ENCODE measurements at places on chromosomes 12 and 14.

- DNase-seq = no peak
Observed at GRCh38 chr14:64926398-64926995, 12.2 kb downstream of the CHURC1 start.

DNA sequence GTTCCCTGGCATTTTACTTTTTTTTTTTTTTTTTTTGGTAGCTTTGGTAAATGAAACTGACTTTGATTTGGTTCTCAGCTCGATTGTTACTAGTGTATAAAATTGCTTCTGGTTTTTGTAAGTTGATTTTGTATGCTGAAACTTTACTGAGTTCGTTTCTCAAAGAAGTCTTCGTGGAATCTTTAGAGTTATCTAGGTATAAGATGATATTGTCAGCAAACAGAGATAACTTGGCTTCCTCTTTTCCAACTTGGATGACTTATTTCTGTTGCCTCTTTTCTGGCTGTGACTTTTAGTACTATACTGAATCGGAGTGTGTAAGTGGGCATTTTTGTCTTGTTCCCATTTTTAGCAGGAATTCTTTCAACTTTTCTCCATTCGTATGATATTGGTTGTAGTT lies 28.1 kb downstream of the USP15 start:
- no peak for DNase-seq

DNA sequence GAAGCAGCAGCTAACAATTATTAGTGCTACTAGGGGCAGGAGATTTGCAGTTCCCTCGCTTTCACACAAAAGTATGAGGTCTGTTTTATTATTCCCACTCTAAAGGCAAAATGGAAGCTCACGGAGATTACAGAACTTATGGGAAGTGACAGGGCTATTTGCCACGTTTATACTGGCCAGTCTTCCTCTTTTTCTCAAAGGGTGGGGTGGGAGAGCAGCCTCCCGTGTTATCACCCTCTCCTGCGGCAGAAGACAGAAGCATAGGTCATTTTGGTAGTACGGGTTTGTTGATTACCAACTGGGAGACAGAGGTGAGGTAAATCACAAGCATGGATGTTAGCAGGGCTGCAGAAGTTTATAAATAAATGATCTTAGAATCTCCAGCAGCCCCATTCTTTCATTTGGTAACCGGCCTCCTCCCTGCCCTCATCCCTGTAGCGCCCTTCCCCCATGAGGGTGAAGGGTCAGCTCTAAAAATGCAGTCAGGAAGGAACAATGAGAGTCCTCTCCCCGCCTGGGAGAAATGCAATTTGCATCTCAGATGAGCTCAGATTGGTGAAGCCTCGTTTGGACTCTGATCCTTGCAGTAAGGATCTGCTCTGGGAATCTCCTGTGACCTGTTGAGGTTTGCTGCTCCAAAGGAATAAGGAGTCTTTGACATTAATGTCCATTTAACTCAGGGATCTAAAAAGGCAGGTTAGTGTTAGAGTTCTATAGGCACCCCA lies 44.7 kb upstream of the SINHCAF start:
- no peak for DNase-seq

DNA sequence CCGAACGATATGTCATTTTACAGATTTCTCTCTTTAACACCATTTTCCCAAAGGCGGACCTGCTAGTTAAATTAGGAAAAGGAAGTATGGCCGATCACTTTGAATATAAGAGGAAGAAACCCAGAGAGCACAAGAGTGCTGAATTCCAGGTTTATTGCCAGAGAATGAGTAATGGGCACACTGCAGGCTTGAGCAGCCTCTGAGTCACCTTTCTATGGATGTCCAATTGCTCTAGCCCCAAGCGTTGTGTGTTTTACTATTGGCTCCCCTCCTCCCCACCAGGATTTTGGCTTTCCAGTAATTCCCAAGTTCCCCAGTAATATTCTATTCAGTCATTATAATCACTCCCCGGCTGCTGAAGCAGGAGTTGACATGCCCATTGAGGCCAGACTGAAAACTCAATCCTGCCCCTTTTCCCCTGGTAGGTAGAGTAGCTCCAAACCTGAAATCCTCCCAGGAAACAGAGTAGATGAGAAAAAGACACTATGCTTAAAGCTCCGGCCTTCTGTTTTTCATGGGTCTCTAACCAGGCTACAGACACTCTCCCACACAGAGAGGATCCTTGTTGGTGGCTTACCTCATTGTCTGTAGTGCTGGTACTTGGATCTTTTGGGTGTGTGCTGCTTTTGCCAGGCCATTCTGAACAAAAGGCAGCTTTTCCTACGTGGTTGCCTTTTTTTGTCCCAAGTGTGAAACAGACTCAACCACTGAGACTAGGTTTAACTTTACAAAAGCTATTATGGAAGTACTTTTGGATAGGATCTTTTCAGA lies 704.3 kb upstream of the FLRT2 start:
- DNase-seq = peak; percentile 50

DNA sequence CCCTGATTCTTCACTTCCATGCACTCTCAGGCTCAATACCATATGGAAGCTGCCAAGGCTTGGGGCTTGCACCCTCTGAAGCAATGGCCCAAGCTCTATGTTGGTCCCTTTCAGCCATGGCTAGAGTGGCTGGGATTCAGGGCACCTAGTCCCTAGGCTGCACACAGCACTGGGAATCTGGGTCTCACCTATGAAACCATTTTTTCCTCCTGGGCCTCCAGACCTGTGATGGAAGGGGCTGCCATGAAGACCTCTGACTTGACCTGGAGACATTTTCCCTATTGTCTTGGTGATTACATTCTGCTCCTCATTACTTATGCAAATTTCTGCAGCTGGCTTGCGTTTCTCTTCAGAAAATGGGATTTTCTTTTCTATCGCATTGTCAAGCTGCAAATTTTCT lies 124.0 kb downstream of the NTS start:
- DNase-seq = no peak

- DNase-seq = peak; percentile 57
Observed at GRCh38 chr12:96985515-96986362, 78.7 kb downstream of the NEDD1 start.
